HS-5 (cell line): ENCODE measurements at places on chromosomes 12 and 14.

GRCh38 chr12:22312336-22312735 lies 22.2 kb downstream of the ST8SIA1 start:
- DNase-seq = no peak

- no peak for DNase-seq
These were observed 369.1 kb upstream of the NOVA1 start for GRCh38 chr14:26966908-26967307.

DNA sequence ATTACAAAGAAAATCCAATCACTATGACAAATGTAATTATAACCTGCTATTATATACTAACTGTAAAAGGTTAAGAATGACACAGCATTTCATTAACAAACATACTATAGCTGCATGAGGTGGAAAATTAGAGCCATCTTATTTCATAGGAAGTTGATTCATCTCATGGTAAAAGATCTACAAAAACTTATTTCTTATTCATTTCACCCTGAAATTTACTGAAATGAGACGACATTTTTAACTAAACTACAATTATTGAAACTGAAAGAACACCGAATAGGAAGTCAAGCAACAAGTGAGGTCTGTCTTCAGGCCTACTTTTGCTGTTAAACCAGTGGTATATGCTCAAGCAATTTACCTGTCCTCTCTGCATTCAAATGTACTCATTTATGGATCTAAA lies 87.2 kb downstream of the CEP83 start:
- no peak for DNase-seq

DNA sequence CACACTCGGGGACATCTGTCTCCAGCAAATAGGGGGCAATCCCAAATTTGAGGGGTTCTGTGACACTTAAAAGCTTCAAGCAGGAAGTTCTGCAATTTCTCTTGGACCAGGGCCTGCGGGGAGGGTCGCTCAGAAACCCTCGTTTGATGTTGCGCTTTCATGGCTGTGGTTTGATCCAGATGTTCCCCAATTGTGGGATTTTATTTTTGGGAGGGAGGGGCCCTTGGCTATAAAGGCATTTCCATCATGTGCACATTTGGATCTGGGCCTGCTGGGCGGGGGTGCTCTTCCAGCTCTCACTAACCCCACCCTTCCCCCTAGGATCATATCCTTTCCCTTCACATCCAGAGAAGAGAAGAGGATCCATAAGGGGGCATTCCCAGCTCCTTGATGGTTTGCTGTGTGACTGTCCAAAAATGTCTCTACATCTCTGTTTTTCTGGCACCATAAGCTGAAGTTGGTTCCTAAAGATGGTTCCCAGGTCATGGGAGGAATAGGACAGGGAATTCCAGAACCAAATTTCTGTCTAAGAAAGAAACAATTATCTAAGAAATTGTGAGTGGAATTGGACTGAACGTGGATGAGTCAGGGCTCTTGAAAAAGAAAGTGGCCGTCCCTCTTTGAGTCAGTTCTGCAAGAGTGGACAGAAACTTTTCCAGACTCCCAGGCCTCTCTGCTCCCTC lies 47.2 kb downstream of the SMUG1 start:
- no peak for DNase-seq

DNA sequence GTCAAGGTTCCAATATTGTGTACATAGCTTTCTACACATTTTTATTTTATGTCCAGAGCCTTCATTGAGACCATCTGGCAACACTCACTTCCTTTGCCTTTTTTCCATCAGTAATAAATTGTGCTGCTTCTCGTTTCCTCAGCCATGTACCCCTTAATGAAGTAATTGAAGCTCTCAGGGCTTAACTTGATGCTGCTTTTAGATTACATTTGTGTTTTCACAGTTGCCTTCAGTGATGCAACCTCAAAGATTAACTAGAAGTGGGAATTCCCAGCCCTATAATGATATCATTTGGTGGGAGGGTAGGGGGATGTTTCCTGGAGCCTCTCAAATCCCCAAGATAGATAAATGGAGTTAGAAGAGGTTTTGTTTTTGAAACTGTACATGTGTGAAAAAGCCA lies 80.2 kb upstream of the KRR1 start:
- no peak for DNase-seq

GRCh38 chr12:28032811-28033537 lies 60.4 kb upstream of the PTHLH start:
- no peak for DNase-seq

DNA sequence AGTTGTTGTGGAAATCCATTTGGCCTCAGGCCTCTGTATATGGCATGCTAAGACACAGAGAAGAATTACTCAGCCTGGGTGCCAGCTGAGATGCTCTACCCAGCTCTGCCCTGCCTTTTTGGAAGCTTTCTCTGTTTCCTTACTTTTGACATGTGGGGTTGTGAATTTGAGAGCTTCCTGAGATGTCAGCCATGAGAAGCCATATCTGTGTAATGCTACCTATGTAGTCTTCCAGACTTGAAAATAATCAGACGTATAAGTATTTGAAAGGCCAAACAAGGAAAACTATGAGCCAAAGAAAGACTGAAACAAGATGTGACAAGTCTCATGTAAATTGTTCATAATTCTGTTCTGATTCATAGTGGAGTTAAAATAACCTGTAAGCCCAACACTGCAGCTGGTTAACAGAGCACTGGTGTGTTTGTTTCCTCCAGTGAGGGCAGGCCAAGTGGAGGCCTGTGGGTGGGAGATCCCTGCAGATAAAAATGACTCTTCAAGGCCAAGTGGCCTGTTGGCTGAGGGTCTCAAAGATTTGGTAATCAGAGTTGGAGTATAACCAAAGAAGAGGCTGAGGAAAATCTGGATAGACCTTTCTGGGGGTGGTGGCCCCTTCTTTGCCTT lies 94.0 kb downstream of the TMX1 start:
- no peak for DNase-seq

DNA sequence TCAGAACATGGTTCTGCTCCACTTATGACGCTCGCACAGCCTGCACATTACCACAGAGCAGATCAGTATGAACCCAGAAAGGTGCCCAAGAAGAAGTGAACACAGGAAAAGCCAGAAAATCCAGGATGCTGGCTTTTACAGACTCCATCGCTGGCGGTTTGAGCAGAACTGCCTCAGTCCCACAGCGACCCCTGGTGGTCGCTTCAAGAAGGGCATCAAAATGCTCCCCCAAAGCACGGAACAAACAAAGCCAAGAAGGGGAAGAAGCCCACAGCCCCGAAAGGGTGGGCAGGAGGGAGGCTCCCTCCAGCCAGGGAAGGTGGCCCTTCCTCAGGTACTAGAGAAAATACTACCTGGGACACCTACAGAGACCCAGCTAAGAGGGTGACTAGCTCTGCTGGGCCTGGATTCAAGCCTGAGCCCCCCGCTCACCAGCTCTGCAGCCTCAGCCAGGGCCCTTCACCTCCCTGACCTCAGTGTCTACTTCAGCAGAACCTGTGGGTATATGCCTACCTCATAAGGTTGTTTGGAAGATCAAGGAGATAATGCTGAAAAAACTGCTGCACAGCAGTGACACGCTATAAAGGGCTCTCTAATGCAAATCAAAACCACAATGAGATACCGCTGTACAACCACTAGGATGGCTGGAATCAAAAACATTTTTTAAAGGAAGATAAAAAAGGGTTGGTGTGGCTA lies 98.1 kb downstream of the NCOR2 start:
- DNase-seq = no peak

DNA sequence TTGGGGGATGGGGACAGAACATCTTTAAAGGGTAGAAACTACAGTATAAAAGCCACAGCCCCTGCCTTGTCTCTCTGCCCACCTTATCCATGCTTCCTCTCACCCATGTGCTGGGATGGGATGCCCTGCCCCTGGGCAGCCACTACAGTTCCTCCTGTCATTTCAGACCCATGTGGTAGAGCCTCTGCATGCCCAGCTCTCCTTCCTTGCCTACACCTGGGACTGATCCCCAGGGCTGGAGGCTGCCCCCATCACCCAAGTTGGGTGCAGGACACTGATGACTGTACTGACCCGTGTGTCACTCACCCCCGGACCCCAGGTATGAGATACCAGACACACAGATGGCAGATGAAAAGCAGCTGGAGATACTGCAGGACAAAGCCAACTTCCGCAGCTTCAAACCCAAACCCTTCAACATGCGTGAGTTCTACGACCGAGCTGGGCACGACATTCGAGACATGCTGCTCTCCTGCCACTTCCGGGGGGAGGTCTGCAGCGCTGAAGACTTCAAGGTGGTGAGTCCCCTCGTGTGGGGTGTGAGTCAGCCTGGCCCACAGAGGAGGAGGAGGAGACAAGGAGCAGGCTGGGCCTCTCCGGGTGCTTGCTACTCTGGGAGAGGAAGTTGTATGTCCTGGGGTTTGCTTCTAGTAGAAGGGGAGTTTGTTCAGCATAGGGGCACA lies 2.2 kb downstream of the ASIC1 start:
- no peak for DNase-seq

DNA sequence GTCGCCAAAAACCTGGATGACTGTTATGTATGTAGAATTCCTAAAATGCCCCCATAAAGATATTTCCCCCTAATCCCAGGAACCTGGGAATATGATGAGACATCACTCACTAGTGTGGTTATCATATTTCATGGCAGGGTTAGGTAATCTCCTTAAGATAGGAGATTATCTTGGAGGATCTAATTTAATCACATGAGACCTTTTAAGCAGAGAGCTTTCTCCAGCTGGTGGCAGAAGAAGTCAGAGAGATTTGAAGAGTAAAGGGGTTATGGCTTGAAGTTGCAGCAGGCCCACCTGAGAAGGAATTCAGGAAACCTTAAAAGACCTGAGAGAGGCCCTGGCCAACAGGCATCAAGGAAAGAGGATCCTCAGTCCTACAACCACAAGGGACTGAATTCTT lies 53.6 kb downstream of the DYRK2 start:
- DNase-seq = no peak

DNA sequence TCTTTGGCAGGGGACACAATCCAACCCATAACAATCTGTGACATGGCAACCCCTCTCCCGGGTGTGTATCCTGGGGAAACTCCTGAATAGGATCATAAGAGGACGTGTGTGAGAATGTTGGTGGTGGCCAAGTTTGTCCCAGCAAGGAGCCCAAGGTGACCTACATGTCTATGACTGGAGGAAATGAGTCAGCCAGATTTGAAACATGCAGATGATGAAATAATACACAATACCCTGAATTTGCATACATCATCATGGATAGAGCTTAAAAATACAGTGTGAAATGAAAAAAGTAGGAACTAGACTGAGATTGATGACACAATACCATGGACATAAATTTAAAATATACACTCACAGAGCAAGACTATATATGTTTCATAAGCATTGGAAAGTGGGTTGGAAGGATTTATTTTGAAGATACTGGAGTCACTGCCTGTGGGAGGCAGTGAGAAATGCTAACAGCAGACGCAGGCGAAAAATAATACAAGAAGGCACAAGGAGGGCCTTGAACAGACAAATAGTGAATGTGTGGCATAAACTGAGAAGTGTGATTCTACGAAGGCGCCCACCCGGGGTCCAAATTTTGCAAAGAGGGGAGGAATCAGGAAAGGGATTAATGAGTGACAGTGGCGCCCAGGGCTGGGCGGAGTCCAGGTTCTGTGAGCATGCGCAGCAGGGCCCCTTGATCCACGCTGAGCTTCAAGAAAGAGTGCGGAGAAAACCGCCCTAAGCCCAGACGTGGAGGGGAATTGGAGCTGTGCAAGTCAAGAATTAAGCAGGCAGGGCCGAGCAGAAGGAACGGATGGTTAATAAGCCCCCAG lies 7.0 kb upstream of the MAP1LC3B2 start:
- DNase-seq = no peak

DNA sequence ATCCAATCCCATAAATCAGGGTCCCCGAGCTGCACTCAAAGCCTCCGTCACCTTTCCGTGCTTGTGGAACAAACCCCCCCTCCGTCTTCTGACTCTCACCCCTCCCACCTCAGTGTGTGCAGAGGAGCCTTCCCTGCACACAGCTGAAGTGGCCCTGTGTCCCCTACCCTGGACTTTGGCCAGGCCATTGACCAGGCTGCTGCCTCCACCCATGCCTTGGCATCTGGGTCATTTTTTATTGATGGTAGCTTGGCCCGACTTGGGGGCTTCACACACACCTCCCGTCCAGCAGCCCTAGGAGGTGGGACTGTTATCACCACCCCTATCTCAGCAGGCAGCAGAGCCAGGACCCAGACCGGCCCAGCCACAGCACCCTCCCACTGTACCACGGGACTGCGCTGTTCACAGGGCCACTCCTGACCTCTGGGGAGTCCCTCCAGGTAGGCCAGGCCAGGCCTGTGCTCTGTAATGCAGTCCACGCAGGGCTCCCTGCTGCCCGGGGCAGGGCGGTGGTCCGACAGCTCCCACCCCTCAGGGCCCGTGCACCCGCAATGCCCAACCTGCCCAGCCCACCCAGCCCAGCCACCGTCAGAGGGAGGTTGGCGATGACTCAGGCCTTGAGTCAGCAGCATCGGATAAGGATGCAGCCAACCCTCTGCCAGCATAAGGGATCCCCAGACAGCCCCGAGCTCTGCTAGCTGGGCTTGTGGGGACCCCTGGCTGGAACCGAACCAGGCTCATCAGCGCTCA lies 9.2 kb upstream of the INF2 start:
- peak; percentile 49 for DNase-seq

DNA sequence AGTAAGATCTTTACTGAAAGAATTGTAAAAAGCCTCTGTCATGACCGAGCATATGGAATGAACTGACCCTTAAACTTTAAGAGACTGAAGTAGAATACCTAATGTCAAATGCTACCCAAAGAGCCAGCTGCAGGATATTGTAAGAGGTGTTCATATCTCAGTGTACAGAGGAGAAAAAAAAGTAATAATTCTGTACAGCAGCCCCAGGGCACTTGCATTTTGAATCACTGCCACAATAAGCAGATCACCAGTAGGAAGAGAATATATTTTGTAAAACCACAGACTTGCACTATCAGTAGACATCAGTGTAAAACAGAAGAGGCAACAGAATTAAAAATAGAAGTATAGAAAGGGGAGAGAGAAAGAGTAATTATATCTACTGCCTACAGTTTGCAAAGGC lies 162.6 kb downstream of the PPFIA2 start:
- DNase-seq = no peak

GRCh38 chr14:92122351-92122677 lies 545 bp downstream of the CPSF2 start:
- DNase-seq = no peak

DNA sequence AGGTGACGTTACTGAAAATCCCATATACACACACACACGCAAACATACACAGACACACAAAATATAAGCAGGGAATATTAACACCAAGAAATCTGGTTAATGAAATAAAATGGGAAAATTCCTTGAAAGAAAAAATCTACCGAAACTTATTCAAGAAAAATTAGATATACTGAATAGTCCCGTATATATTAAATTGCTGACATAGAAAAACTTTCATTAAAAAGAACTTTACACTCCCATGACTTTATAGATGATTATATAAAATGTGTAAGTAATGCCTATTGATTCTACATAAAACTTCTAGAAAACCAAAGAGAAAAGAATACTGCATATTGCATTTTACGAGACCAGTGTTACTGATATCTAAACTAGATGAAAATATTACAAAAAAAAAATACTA lies 803.2 kb downstream of the SLC16A7 start:
- no peak for DNase-seq

- DNase-seq = no peak
These were observed 50.2 kb upstream of the NID2 start for GRCh38 chr14:52119030-52119429.
